Fibroblast of skin of left quadriceps (primary cell): ENCODE measurements at places on chromosomes 5 and 9.

GRCh38 chr9:128321343-128321742, 904 bp downstream of the TRUB2 start:
- no peak for DNase-seq

DNA sequence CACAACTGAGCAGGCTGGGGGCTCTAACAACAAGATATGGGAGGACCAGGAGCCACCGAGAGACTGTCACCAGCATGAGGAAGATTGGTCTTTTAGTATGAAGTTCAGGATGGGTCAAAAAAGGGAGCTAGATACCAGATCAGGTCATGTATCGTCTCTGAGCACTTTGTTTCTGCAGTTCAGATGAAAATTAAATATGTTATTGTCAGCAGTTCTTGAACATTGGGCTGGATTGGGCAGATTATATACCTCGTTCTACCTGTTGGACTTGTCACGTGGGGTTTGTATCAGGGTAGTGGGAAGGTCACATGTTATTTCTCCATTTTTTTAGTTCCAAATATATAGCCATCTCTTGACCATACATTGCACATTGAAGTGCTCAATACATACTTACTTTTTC, 47.3 kb downstream of the RCL1 start:
- DNase-seq = no peak

GRCh38 chr5:14953075-14953607, 81.6 kb upstream of the ANKH start:
- DNase-seq = no peak

DNA sequence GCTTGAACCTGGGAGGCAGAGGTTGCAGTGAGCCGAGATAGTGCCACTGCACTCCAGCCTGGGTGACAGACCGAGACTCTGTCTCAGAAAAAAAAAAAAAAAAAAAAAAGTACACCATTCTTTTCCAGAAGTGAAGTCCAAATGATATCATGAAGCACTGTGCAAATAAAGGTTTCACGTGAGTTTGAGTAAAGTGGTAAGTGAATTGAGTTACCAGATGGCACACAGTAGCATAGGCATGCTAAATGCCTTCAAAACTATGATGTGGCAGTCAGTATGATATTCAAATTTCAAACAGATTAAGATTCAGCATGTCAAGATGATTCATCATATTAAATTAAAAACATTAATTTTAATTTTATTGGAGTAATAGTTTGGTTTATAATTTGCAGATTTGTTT, 195.2 kb downstream of the TAF11L14 start:
- DNase-seq = no peak

DNA sequence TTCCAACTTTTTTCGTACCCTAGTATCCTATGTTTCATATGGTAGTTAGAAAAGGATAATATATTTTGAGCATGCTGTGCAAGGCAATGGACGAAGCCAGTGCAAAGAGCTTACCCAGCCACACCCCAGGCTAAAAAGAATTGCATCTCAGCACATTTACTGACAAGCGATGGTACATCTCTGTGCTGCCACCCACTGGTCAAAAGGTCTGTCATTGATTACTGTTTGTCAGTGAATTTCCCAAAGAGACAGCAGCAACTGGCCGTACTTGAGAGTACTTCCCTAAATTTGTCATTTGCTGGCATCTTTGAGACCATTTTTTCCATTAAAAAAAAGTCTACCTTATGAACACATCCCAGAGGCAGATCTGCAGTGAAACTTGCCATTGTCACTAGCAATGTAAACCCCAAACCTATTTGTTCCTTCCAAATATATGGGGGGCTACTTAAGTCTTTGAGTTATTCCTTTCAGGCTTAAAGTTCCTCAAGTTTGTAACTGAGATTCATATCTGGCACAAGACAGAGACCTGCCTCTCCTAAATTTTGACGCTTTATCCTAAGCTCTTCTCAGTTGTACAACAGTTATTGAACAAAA, 184.3 kb downstream of the CTNND2 start:
- DNase-seq = no peak

- DNase-seq = no peak
Measured at GRCh38 chr5:134892282-134892681, 12.6 kb upstream of the PCBD2 start.

DNA sequence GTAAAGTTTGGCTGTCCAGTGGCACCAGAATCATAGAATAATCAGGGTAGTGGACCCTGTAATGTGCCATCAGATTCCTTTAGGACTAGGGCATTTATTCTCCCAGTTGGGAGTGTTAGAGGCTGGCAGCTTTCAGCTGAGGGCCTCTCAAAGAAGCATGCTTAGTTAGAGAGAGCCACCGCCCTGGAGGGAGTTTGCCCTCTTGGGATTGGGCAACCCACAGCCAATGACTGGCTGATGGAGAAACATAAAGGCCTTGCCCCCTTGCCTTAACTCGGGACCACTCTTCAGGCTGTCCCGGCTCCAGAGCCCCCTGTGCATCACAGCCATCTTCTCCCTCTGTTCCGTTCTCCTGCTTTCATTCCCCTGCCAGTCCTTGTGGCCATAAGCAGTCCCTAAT, 20.5 kb upstream of the IFNK start:
- no peak for DNase-seq

DNA sequence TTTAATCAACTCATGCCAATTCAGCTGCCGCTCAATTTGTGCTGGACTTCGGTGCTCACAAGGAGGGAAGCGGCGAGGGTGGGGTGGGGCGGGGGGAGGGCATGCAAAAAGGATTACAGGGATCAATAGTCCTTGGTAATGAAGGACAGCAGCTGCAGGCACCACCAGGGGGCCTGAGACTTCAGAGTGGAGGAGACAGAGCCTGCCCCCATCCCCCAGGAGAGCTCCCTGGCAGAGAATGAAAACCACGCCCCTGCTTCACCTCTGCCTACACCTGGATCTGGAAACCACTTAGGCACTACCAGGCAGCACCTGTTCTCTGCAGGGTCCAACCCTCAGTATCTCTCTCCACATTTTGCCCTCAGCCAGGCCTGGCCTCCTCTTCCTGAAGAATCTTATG, 155.6 kb downstream of the TRIM32 start:
- no peak for DNase-seq

DNA sequence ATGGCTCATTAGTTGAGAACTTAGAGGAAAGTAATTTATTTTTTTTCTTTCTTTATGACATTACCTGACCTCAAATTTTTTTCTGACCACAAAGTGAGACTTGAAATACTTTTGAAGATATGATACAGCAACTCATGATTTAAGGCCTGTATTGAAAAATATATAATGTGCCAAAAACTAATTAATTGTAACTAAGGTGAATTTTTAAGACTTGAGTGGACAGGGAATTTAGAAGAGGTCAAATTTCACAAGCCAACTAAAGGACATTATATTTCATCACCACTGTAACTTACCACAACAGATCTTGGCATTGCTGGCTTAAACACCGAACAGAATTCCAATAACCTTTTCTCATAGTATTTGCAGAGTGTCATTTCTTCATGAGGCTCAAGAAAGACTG, 1.8 kb downstream of the CCNH start:
- no peak for DNase-seq

GRCh38 chr9:92253656-92254055, 39.8 kb downstream of the IARS1 start:
- no peak for DNase-seq

- DNase-seq = no peak
Measured at GRCh38 chr5:8981496-8981895, 564.4 kb downstream of the SEMA5A start.

GRCh38 chr5:81893961-81894360, 77.9 kb upstream of the ATG10 start:
- DNase-seq = no peak

- DNase-seq = no peak
Measured at GRCh38 chr9:125028041-125028440, 87.2 kb upstream of the GOLGA1 start.

DNA sequence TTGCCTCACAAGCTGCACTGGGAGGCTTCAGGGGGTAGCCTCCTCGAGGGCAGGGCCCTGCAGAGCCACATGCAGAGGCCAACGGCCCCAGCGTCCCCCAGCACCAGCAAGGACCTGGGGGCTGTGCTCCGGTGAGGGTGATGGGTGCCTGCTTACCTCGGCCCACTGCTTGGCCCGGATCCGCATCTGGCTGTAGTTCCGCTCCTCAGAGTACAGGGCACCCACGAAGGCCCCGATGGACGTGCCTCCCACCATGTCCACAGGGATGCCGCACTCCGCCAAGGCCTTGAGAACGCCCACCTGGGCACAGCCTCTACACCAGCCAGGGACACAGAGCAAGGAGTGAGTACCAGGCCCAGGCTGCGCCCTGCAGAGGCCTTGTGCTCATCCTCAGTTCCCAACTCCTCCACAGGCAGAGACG, 8.0 kb upstream of the NSMF start:
- no peak for DNase-seq

GRCh38 chr5:171573451-171574225, 154.2 kb downstream of the FGF18 start:
- no peak for DNase-seq

DNA sequence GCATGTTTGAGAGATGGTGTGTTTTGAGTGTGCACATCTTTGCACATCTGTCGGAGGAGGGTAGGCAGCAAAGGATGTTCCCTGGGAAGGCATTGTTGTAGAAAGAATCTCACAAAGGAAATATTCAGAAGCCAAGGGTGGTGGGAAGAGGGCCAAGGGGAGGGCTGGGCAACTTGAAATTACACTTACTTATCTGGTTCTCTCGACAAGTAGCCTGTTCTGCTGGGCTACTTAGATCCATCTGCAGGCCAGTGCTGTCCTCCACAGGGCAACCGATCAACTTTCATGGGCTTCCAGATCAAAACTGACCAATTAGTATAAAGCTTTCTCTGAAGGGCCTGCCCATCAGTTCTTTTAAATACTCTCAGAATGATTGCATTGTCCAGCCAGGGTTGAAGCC, 495.2 kb downstream of the GADD45G start:
- no peak for DNase-seq

- DNase-seq = peak; percentile 62
Measured at GRCh38 chr5:15834596-15835245, 334.7 kb downstream of the FBXL7 start.

DNA sequence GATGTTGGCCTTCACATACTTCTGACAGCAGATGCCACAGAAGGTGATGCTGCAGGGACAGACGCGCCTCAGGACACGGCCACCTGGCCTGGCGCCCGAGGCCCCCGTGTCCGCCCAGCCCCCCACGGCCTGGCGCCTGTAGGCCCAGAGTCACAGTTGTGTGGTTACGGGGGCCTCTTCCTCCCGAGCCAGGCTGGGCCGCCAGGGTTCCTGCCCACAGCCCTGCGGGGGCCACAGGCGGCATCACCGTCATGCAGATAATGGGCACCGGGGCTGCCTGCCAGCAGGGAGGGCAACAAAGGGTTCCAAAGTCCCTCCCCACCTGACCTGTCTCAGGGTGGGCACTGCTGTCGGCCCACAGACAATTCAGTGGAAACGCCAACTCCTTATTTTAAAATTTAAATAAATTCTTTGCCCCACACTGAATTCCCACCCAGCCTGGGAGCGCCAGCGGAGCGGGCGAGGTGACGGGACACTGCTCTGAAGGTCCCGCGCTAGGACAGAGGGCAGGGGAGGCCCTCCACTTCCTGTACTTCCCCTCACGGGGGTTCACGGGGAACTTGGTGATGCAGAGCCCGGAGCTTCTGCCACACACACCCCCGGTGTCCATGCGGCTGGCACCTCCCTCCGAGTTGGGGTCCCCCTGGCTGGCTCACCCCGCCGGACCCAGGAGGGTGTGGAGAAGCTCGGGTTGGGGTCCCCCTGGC, 40.6 kb downstream of the EXOC3 start:
- DNase-seq = no peak

- no peak for DNase-seq
Measured at GRCh38 chr5:52767766-52768480, 19.8 kb upstream of the ITGA1 start.

DNA sequence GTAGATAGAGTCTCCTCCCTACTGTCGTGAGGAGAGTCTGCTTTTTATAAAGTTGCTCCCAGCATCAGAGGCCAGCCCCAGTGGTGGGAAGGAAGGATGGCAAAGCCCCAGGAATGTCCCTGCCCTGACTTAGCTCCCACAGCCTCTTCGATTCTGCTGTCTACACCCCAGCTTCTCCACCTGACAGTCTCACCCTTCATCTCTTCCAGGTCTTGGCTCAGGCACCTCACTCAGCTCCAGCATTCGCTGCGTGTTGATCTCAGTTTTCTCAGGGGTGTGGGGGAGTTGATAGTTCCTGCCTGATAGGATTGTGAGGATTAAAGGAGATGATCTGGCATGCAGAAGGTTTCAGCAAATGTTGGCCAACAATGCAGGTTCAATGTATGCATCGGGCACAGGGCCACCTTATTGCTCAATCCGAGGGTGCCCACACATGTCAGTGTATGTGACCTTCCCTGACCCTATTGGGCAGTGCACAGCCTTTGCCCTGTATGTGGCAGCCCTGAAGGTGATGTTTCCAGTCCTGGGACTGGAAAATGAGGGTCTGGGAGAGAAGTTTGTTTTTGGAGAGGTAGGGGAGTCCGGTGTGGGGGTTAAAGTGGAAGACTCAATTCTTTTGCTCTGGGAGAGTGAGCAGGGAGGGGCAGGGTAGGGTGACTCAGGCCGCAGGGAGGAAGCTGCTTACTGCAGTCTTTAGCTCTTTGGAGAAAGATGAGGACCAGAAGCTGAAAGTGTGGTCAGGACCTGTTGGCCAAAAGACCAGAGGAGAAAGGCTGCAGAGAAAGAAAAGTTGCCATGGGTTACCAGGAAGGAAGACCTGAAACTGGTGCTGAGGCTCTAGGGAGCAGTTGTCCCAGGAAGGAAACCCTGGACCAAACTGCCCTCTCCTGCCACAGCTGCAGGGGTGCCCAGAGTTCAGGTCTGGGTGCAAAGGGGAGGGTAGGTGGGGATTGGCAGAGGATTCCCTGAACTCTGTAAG, 153.2 kb downstream of the MACROH2A1 start:
- no peak for DNase-seq

DNA sequence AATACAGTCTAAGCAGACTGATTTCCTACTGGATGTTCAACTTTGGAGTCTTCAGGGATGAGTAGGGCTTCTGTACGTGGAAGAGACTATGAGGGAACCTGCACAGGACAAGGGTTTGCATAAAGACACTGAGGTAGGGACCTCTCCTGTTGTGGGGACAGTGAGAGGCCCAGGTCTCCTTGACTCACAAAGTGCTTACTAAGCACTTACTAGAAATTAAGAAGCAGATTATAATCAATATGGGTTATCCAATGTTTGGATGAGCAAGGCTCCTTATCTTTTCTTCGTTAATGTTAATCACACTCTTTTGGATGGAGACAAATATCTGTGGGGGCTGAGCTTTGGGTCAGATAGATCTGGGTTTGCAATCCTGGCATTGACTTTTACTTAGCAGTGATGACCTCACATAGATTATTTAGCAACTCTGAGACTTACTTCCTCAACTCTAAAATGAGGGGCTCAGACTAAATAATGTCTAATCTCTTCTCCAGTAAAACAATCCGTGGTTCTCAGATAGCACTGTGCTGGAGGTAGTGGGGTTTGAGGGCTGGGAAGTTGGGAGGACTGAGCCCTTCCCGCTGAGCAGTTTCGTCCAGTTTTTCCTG, 45.9 kb downstream of the PDCD1LG2 start:
- DNase-seq = no peak

GRCh38 chr5:176573564-176574296, 24.6 kb downstream of the CDHR2 start:
- no peak for DNase-seq
